ENCODE measurements at places on chromosomes 12 and 14. TPM values are rescaled to one million over a fixed set of nuclear protein-coding genes. Genes with fewer than 3 reads are reported as not detected.

- H3K4me3 ChIP-seq: no peak overlapping the region
- no peaks in the 10 kb centered on the region for H3K4me1 ChIP-seq
- H3K27me3 ChIP-seq: no peaks in the 10 kb centered on the region
- peaks cover 26% of the 10 kb centered on the region for H3K36me3 ChIP-seq
- no peak for DNase-seq
Measured at GRCh38 chr12:98699586-98699985, 54.5 kb downstream of the APAF1 start.

DNA sequence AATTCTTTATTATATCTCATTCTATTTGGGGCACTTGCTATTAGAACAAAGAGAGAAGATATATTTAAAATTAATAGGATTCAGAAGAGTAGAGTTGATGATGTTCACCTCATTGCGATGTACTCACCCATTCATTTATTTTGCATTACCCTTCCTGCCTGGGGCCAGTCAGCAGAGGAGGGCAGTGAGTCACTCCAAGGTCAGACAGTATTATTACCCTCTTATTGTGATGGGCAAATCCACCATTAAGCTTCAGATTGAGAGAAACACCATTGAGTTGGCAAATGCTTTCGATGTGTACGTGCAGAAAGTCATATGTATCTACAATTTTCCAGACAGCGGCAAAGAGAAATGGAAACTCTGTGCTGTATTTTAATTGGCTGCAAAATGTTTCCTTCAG, 134.2 kb downstream of the BICD1 start:
- no peaks in the 10 kb centered on the region for H3K36me3 ChIP-seq
- H3K4me3 ChIP-seq: no peak overlapping the region
- H3K27ac ChIP-seq: no peak overlapping the region
- H3K27me3 ChIP-seq: no peaks in the 10 kb centered on the region
- DNase-seq: no peak

- H3K27me3 ChIP-seq: no peaks in the 10 kb centered on the region
- no peak overlapping the region for H3K27ac ChIP-seq
- no peaks in the 10 kb centered on the region for H3K36me3 ChIP-seq
Measured at GRCh38 chr12:10331642-10332239, 24.1 kb downstream of the KLRD1 start.

SLC39A2 gene
- total RNA-seq: 34.3 TPM

DNA sequence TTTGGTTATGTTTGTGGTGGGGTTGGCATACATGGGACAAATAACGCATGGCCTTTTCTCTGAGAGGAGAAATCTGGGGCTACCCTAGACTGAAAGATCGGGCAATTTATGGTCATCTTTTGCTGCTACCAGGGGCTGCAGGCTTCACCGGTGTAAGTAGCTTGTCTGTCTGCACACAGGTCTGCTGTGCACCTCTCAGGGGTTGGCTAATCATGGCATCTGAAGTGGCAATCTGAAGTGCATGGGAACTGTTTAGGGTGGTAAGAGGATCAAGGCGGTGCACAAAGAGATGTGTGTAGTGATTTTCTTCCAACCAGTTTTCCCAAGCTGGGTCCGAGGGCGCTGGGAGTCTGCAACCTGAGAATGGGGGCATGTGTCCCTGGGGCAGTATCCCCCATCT, 141.3 kb downstream of the EMP1 start:
- no peaks in the 10 kb centered on the region for H3K36me3 ChIP-seq
- no peak for DNase-seq
- no peaks in the 10 kb centered on the region for H3K27me3 ChIP-seq
- H3K4me3 ChIP-seq: no peak overlapping the region
- H3K27ac ChIP-seq: no peak overlapping the region

GRCh38 chr12:47025349-47025748, 54.1 kb upstream of the PCED1B start:
- no peak for DNase-seq
- no peak overlapping the region for H3K4me3 ChIP-seq
- no peaks in the 10 kb centered on the region for H3K4me1 ChIP-seq
- peaks cover 3% of the 10 kb centered on the region for H3K27me3 ChIP-seq

DNA sequence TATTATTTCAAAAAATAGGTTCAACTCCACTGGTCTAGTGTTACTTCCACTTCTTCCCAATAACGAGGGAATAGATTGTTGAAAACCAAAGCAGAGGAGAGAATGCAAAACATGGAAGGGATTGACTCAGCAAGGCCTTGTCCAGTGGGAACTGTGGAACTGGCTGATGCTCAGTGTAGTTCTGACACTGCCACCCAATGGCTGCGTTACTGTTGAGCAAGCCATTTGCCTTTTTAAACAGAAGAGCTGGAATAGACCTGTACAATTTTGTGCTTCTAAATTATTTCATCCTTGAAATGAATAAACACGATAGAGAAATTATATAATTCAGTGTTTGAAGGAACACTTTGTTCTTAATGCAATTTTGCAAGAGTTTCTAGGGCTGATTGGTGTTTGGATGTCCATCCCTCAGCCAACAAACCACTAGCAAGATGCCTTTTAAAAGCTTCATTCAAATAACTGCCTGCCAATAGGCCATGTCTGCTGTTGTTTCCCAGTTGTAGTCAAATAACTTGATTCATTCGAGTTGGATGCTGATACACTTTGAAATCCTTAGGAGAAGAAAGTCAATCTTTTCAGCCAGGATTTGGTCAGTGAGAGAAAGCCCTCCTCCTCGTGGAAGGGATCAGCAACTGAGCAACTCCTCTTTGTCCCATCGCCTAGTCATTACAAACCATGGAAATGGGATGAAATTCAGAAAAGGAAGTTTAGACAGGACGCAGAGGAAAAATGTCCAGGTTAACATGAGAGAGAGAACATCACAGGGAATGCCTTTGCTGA, 7.3 kb upstream of the MGP start:
- DNase-seq: no peak
- no peaks in the 10 kb centered on the region for H3K27me3 ChIP-seq
- H3K4me1 ChIP-seq: peaks cover 32% of the 10 kb centered on the region
- H3K27ac ChIP-seq: peak overlapping the region; percentile 81

GRCh38 chr14:21921453-21921852, 247.8 kb upstream of the OR4E1 start:
- no peak for DNase-seq
- no peak overlapping the region for H3K4me3 ChIP-seq
- no peaks in the 10 kb centered on the region for H3K27me3 ChIP-seq

Data from suprapubic skin (tissue), 4 donors.